ENCODE measurements at places on chromosomes 3 and 15.

DNA sequence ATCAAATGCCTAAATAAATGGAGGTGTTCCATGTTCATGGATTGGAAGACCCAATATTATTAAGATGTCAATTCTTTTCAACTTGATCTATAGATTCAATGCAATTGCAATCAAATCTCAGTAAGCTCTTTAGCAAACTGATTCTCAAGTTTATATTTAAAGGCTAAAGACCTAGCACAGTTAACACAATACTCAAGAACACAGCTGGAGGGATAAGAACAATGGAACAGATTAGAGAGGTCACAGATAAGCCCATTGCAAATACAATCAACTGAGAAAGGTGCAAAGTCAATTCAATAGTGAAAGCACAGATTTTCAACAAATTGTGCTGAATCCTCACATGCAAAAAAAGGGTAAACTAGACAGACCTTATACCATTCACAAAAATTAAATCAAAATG lies 198.9 kb downstream of the P3H2 start:
- no peaks in the 10 kb centered on the region for H3K36me3 ChIP-seq
- no peaks in the 10 kb centered on the region for H3K27me3 ChIP-seq
- no peaks in the 10 kb centered on the region for H3K4me1 ChIP-seq
- no peak for DNase-seq
- H3K4me3 ChIP-seq: no peak overlapping the region
- H3K27ac ChIP-seq: no peak overlapping the region

DNA sequence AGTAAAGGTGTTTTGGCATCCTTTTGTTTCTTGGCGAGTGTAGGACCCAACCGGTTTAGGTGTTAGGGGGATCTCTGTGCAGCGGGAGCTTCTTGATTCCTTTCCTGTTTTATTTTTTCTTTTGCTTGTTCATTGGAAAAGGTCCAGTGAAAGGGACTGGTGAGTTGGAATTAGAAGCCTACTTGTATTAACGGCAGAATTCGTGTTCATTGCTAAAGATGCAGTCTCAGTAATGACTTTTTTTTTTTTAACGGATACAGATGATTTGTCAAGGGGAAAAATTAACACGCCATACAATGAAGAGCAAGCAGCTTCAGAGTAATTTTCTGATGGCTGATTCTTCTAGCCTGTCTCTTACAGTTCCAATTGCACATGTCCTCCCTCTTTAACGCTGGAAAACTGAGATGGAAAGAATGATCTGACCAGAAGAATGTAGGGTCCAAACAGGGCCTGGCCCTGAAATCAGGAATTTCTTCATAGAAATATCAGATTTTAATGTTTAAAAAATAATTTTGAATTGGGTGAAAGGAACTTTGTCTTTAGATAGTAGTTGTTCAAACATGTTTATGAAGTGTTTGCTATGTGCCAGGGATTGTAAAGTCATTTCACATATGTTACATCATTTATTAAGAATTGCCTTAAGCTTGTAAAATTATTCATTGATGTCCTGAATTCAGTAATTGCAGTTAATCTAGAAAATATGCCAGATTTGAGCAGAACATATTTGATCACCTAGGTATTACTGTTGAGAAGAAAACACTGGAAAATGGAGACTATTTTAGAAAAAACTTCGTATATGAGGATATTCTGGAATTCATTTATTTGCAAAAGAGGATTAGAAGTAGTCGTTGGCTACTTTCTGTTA lies 1.4 kb downstream of the MAPK6 start:
- peak overlapping the region; percentile 99 for H3K27ac ChIP-seq
- peak; percentile 20 for DNase-seq
- H3K4me1 ChIP-seq: peaks cover 14% of the 10 kb centered on the region
- peaks cover 23% of the 10 kb centered on the region for H3K36me3 ChIP-seq

DNA sequence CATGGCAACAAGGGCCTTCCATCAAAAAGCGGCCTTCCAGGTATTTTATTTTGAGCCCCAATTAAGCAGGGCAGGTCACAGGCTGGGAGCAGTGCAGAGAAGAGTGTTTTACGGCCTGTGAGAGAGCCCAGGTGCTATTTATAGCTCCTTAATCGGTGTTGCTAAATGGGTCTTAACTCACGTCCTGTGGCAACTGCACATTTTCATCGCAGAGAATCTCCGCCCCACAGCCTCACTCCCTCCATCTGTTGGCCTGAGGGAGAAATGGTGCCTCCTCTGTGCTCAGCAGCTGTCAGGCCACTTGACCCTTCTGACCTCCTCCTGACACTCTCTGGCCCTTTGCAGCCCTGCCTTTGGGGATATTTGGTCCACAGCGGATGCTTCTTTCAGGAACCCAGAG lies 58.6 kb downstream of the SPSB4 start:
- no peaks in the 10 kb centered on the region for H3K36me3 ChIP-seq
- no peak for DNase-seq
- no peaks in the 10 kb centered on the region for H3K4me1 ChIP-seq
- H3K4me3 ChIP-seq: no peak overlapping the region
- H3K27me3 ChIP-seq: no peaks in the 10 kb centered on the region

GRCh38 chr3:158347966-158348365 lies 223.0 kb upstream of the MLF1 start:
- H3K27ac ChIP-seq: peak overlapping the region; percentile 83
- H3K4me3 ChIP-seq: no peak overlapping the region
- H3K27me3 ChIP-seq: no peaks in the 10 kb centered on the region
- DNase-seq: no peak
- peaks cover 6% of the 10 kb centered on the region for H3K4me1 ChIP-seq
- H3K36me3 ChIP-seq: no peaks in the 10 kb centered on the region

GRCh38 chr3:62209101-62209500 lies 164.2 kb downstream of the FEZF2 start:
- H3K4me1 ChIP-seq: no peaks in the 10 kb centered on the region
- DNase-seq: no peak
- peaks cover 47% of the 10 kb centered on the region for H3K36me3 ChIP-seq
- H3K27ac ChIP-seq: no peak overlapping the region
- no peaks in the 10 kb centered on the region for H3K27me3 ChIP-seq

DNA sequence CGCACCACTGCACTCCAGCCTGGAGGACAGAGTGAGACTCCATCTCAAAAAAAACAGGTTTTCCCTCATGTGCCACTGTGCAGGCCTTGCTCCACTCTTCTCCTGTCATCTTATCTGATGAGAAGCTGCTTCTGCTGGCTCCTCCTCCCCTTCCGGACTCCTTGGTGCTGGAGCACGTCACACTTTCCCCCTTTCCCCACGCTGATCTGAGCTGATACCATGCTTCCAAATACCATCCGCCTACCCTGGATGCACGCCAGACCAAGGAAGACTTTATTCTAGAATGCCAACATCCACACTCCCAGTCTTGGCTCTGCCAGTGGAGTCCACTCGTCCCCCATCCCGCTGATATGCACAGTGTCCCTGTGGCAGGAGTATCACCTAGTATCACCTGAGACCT lies 31.3 kb downstream of the HOMER2 start:
- H3K4me3 ChIP-seq: no peak overlapping the region
- H3K4me1 ChIP-seq: peaks cover 6% of the 10 kb centered on the region
- no peak overlapping the region for H3K27ac ChIP-seq
- no peaks in the 10 kb centered on the region for H3K36me3 ChIP-seq
- DNase-seq: no peak

DNA sequence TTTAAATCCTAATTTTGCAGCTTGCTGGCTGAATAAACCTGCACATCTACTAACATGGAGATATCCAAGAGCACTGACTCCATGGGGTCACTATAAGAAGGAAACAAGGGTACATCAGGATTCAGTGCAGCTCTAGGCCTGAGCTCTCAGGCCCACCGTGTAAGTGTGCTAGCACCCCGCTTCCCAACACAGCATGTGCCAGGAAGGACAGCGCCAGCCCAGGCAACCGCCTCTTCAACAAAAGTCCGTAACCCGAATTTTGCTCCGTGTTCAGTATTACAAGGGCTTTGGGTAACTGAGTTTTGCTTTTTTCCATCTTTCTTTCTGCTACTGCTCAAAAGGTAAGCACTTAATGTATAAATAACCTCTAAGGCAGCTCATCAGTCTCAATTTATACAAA lies 89.8 kb downstream of the LRIG1 start:
- no peak overlapping the region for H3K27ac ChIP-seq
- no peaks in the 10 kb centered on the region for H3K27me3 ChIP-seq
- no peaks in the 10 kb centered on the region for H3K4me1 ChIP-seq

- H3K36me3 ChIP-seq: no peaks in the 10 kb centered on the region
- no peak for DNase-seq
- peaks cover 10% of the 10 kb centered on the region for H3K4me1 ChIP-seq
- no peak overlapping the region for H3K27ac ChIP-seq
These were observed 214.7 kb downstream of the ATP8B4 start for GRCh38 chr15:49904296-49904695.

GRCh38 chr3:16467393-16467792 lies 46.1 kb downstream of the RFTN1 start:
- DNase-seq: no peak
- H3K27me3 ChIP-seq: no peaks in the 10 kb centered on the region
- H3K4me1 ChIP-seq: no peaks in the 10 kb centered on the region
- no peak overlapping the region for H3K4me3 ChIP-seq
- no peaks in the 10 kb centered on the region for H3K36me3 ChIP-seq
- H3K27ac ChIP-seq: no peak overlapping the region

DNA sequence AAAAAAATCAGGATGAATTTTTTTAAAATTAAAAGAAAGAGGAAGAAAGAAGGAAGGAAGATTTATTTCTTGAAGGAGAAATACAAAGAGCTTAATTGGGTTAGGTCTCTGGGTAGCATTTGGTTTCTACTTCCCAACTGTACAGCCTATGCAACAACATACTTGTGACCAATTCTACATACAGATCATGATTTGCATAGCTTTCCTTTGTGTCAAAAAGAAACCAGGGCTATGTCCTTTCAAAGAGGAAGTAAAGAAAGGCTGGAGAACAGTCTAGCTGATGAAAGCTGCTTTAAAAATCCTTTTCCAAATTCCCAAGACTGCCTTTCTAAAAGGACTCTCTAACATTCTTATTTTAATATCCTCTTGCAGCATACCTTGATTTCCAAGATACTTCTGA lies 6.1 kb upstream of the HGD start:
- no peak for DNase-seq
- no peak overlapping the region for H3K27ac ChIP-seq
- no peaks in the 10 kb centered on the region for H3K27me3 ChIP-seq
- peaks cover under 1% of the 10 kb centered on the region for H3K4me1 ChIP-seq
- no peaks in the 10 kb centered on the region for H3K36me3 ChIP-seq
- no peak overlapping the region for H3K4me3 ChIP-seq

DNA sequence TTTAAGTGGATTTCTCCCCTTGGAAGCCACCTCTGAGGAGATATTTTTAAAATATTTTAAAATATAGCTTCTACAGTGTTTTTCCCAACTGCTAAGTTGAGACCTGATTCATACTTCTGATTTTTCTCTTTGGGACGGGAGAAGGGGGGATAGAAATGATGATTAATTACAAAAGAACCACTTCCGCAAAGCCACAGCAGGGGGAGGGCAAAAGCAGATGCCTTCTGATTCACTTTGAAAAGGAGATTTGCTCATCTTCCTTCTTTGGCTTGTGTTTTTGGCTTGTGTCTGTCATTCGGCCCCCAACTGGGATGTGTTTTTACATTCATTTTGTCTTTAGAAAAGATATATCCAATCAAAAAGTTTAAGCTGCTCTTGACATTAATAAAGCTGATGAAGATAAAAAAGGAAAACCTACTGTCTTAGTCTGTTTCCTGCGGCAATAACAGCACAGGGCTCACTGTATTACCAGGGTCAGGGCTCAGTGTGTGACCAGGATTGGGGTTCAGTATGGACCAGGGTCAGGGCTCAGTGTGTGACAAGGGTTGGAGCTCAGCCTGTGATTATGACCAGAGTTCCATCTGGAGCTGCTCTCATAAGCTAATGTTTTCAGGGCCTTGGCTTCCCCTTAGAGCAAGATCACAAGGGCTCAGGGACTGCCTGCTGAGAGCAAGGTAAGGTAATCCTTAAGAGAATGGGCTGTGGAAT lies 223.2 kb downstream of the MTHFS start:
- DNase-seq: peak; percentile 37
- H3K36me3 ChIP-seq: no peaks in the 10 kb centered on the region
- H3K27ac ChIP-seq: no peak overlapping the region
- H3K4me1 ChIP-seq: no peaks in the 10 kb centered on the region
- no peaks in the 10 kb centered on the region for H3K27me3 ChIP-seq

DNA sequence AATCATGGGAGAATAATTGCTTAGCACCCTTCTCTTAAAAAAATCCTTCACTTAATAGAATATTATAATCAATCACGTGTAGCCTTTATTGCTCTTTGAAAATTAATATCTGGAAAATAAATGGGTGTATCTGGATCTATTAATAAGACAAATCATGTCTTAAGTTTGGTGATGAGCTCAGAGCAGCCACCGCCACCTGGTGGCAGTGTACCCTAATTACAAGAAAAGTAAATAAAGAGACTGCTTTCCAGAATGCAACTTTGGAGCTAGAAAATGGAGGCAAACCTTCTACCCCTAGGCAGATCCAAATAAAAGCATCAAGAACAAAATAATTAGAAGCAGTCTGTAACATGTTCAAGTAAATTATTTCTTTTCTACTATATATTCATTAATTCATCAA lies 43.5 kb downstream of the EPHB1 start:
- H3K4me1 ChIP-seq: no peaks in the 10 kb centered on the region
- no peak overlapping the region for H3K27ac ChIP-seq
- DNase-seq: no peak
- H3K27me3 ChIP-seq: no peaks in the 10 kb centered on the region

- H3K36me3 ChIP-seq: no peaks in the 10 kb centered on the region
- H3K27ac ChIP-seq: no peak overlapping the region
- H3K4me3 ChIP-seq: no peak overlapping the region
- no peaks in the 10 kb centered on the region for H3K27me3 ChIP-seq
- no peak for DNase-seq
These were observed 909.2 kb upstream of the EPHA6 start for GRCh38 chr3:95905182-95905581.

GRCh38 chr15:98856532-98856907 lies 151.1 kb downstream of the PGPEP1L start:
- DNase-seq: no peak
- no peak overlapping the region for H3K4me3 ChIP-seq
- no peaks in the 10 kb centered on the region for H3K27me3 ChIP-seq
- peaks cover 6% of the 10 kb centered on the region for H3K36me3 ChIP-seq
- no peak overlapping the region for H3K27ac ChIP-seq
- peaks cover 30% of the 10 kb centered on the region for H3K4me1 ChIP-seq

Data from MCF 10A (cell line).